ENCODE measurements at places on chromosomes 3 and 15.

DNA sequence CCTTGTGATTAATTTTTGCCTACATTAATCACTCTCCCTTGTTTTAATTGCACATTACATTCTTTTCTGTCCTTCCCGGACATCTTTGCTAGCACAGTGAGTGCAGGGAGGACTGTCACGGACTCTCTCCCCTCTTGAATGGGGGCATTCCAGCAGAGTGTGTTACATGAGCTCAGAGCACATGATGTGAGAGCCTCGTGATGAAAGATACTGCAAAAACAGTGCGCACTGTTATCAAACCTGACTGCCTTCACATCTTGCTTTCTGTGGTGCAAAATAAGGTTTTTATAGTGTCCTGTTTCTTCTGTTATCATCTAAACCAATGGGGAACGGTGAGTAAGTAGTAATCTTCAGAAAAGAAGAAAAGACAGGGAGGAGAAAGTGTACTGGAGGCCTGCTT, 167.5 kb downstream of the PGPEP1L start:
- DNase-seq: no peak

DNA sequence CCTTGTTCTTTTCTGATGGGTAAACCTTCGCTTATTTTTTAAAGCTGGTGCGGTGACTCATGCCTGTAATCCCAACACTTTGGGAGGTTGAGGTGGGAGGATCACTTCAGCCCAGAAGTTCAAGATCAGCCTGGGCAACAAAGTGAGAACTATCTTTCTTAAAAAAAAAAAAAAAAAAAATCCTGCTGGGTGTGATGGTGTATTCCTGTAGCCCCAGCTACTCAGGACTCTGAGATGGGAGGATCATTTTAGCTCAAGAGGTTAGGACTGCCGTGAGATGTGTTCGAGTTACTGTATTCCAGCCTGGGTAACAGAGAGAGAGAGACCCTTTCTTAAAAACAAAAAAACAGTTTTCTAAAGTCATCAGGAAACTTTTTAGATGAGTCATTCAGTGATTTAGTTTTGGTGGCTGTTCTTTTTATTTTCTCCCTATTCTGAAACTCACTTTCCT, 37.7 kb downstream of the SLMAP start:
- DNase-seq: no peak

- no peak for DNase-seq
These were observed 437 bp downstream of the MKRN2OS start for GRCh38 chr3:12544652-12545472.

DNA sequence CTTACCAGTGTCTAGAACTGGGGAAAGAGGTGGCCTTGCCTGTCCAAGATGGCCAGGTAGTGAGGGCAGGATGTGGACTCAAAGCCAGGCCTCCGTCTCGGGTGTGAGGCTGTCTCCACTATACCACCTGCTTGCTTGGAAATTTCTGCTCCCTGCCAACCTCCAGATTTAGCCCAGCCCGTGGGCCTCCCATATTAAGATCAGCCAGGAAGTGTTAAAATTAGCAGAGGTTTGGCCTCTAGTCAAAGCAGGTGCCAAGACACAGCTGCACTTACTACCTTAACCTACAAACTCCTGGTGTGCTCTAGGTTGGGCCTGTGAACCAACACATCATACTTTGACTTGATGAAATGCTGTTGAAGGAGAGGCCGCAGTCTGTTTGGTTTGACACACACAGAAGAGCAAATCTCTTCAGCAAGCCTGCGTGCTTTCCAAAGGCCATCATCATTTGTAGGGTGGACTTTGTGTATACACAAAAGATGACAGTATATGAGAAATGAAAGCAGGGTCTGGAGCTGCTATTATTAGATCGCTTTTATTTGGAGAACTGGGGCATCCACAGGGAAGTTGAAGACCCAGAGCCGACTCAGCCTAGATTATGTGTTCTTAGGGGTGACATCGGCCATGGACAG, 206.5 kb downstream of the XXYLT1 start:
- no peak for DNase-seq

- DNase-seq: no peak
These were observed 3.8 kb downstream of the PLD1 start for GRCh38 chr3:171806200-171807128.

- DNase-seq: no peak
These were observed 48.9 kb downstream of the UMPS start for GRCh38 chr3:124779116-124779515.

DNA sequence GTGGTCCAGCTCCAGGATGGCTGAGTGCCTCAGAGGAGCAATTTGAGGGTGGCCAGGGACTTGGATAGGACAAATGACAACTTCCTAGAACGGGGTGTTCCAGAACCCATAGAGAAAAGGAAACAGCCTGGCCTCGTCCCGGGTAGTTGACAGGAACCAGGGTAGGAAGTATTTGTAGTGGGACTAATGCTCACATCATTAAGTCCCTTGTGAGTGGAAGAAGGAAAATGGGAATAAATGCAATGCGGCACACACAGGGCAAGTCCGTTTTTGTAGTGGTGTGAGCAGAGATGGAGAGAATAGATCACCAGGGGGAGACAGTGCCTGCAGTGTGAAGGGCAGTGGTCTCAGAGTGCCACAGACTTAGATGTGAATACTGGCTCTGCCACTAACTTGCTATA, 19.6 kb downstream of the TIMP4 start:
- DNase-seq: no peak

DNA sequence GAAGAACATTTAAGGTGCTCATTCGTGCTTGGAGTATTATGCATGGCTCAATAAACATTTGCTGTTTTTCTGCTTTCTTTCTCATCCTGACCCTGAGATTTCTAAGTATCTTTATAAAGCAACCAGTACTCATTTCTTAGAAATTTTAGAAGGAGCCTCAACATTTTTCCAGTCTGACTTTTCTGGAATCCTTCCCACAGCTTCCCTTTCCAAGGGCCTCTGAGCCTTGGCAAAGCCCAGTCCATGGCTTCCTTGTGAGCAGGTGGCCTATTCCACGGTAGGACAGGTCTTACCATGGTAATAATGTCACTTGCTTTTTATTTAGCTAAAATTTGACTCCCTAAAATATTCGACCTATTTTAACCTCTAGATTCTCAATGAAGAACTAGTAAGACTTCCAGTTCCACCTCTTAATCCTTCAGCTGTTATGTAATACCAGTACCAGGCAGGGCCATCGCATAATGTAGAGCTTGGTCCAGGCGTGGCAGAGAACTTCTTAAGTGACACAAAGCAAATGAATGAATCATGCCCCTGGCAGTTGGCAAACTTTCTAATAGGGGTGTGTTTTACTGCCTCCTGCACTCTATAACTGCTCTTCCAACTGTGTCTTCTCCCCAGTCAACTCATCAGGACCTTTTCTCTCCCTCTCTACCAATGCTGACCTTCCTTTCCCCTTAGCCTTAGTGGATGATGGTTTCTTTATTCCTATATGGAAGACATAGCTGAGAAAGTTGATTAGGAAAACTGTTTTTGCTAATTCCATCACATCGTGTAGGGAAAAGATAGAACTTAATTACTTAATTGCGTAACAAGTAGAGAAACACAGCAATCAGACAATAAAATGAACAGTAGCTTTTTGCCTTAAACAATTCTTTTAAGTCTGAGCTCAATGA, 894 bp upstream of the TM4SF4 start:
- DNase-seq: no peak

GRCh38 chr3:161905520-161906132, 409.0 kb downstream of the OTOL1 start:
- DNase-seq: no peak

DNA sequence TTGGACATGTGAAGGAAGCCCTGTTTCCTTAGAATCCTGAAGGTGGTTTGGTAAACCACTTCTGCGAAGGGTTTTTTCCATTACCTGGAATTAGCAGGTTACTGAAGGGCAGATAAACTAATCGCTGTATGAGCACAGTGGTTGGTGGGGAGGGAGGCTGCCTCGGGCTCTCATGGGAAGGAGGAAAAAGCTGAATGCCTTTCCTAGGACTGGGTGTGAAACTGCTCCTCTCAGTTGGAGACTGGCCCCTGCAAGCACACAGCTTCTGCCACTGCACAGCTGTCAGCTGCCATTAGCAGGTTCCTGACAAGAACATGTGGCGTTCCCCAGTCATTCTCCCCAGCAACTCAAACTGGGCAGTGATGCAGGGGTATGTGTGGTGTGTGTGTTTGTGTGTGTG, 376.3 kb downstream of the GAP43 start:
- DNase-seq: no peak

- no peak for DNase-seq
These were observed 202.9 kb downstream of the VPS13C start for GRCh38 chr15:61857169-61857829.

DNA sequence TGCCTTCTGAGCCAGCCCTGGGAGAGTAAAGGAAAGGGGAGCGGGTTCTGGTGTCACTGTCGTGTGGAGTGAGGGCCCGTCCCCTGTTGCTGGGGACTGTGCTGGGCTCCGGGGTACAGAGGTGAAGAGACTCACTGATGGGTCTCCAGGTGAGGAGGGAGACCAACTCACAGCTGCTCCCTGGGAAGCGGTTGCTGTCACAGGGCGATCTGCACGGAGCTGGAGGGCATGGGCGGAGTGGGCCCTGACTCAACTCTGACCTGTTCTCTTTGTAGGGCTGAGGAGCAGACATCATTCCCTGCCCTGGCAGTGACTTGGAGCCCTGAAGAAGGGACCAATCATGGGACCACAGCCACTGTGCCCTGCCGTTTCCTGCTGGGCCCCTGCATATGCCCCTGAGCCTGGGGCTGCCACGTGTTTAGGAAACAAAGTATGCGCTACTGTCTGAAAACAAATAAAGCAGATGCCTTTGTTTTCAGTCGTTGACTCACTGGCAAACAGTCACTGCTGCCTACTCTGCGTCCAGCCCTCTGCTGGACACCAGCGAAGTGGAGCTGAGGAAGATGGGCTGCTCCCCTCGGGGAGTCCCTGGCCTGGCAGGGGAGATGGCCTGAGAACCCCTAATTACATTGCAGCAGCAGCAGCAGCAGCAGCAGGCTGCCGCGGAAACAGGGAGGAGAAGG, 22.9 kb upstream of the PLXNA1 start:
- DNase-seq: no peak

- DNase-seq: no peak
These were observed 1.3 kb downstream of the MAGEL2 start for GRCh38 chr15:23646165-23647000.

GRCh38 chr3:138434276-138434874, at the start of gene ESYT3:
TSS of gene ESYT3 (plus strand) at chr3:138434616. CDS start at chr3:138434799, 183 bp downstream.
- no peak for DNase-seq

- DNase-seq: no peak
These were observed 26.6 kb downstream of the CGGBP1 start for GRCh38 chr3:88032245-88032644.

DNA sequence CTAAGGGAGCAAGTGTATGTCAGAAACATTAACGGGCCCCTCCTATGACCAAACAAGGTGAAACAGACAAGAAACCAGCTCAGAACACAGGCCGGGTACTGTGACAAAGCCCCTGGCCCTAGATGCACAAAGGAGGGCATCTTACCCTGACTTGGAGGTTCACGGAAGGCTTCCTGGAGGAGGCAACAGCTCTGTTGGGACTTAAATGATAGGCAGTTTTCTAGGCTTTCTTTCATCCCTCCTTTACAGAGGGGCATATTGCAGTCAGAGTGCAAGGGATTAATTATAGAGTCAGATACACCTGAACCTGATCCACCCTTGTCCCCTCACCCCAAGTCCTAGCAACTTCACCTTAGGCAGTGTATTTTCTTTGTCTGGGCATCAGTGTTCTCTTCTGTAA, 8.4 kb downstream of the EPHB3 start:
- DNase-seq: no peak

DNA sequence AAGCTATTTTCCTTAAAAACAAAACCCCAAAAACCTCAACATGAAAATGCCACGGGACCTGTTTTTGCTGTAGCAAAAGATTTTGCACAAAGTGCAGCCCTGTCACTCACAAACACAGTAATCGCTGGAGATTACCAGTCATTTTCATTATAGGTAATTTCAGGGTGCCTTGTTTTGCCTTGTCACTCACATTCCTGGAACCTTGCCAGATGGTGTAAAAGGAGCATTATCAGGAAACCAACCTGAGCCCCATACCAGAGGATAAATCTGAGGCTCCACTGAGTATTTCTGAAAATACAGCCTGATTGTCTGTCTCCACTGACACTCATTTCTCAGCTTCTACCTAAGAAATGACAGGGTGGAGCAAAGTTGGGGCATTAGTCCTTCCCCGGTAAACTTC, 791.3 kb upstream of the LMCD1 start:
- DNase-seq: no peak

- no peak for DNase-seq
These were observed 92.6 kb downstream of the FHIT start for GRCh38 chr3:61158667-61159066.

- DNase-seq: no peak
These were observed 96.0 kb downstream of the LSM3 start for GRCh38 chr3:14274612-14274936.

DNA sequence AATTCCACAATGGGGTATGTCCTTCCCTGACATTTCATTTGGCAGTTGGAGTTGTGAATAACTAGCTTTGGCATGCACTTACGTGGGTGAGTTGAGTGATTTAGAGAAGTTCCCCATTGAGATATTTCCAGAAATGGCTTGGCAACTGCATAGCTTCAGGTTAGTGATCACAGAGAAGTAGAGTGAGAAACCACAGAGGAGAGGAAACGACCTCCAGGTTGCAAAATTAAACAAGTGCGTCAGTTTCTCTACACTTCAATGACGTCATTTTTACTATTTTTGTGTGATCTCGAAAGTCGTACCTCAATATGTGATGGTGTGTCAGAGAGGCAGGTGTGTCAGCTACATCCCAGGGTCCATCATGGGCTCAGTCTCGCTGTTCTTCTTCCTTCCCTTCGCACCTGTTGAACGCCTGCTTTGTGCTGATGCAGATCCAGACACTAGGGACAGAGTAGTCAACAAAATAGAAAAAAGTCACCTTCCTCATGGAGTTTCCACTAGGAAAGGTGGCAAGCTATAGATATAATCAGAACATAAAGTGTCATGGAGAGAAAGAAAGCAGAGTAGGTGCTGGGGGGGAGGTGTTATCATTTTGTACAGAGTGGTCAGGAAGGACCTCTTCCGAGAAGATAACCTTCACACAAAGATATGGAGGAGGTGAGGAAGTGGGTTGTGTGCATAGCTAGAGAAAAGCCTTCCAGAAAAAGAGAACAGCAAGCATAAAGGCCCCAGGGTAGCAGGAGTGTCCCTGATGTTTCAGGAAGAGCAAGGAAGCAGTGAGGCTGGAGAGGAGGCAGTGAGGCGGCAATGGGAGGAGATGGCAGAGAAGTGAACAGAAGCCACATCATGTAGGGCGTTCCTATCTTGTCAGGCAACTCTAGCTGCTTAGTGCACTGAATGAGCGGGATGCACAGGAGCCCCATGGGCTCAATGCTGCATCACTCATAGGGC, 75.6 kb downstream of the MCTP2 start:
- DNase-seq: no peak

GRCh38 chr3:13874891-13875290, 5.0 kb downstream of the WNT7A start:
- DNase-seq: no peak

GRCh38 chr15:92020207-92020606, 166.7 kb downstream of the SLCO3A1 start:
- no peak for DNase-seq

GRCh38 chr3:20186600-20187004, 596 bp upstream of the SGO1 start:
- DNase-seq: no peak
